ENCODE measurements at places on chromosomes 2 and 18. TPM values are rescaled to one million over a fixed set of nuclear protein-coding genes. Genes with fewer than 3 reads are reported as not detected.

DNA sequence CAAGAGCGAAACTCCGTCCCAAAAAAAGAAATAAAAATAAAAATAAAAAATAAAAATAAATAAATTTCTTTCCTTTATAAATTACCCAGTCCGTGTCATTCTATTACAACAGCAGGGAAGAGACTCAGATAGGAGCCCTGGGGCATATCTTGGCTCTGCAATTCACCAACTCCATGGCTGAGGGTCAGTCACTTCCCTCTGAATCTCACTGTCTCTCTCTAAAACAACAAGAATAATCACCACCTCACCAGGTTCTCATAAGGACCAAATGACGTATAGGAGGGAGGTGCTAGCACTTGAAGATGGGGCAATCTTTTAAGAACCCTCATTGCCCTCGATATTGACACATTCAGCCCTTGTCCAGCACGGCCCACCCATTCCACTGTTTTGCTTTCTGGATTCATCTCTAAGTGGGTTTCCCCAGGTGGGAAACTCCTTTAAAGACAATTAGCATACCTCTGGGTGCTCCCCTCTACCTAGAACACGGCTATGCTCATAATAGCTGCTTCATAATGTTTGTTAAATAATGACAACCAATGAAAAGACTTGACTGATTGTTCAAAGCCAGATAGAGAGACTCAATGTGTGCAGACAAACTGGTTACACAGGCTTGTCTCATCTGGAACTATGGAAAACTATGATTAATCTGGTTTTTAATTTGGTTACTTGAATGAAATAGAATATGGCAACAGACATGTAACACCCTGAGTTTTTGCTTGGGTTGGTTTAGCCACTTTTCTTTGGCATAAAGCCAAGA lies 15.1 kb downstream of the MYCN start:
- H3K27ac ChIP-seq, result no peak overlapping the region
- DNase-seq, result no peak
- H3K4me1 ChIP-seq, result no peaks in the 10 kb centered on the region
- no peaks in the 10 kb centered on the region for H3K36me3 ChIP-seq

The HJURP gene
- polyA plus RNA-seq, result 38.5 TPM

DNA sequence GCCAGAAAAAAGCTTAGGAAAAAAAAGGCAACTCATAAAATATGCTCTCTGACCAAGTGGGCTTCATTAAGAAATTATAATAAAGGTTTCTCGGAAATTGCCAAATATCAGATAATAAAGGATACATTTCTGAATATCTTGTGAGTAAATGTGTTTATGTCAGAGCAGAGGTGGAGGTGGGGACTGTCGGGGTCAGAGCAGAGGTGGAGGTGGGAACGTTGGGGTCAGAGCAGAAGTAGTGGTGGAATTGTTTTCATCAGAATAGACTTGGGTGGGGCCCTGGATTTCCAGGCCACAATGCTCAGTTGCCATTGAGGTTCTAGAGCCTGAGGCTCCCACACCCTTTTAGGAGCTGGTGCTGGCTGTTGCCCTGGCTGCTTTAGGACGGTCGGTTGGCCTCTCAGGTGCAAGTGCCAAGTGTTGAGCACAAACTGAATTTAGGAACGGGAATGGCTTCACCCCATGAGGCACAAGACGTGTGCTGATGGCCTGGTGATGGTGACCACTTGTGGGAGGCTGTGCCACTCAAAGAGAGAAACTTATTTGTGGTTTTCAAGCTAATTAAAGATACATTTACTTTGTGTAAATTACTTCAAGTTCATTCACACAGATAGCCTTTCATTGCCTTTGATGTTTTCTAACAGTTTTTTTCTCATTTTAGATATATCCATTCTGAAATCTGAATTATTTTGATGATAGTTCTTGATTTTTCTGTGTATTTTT lies 131.5 kb downstream of the ATP9B start:
- H3K27ac ChIP-seq, result no peak overlapping the region
- H3K36me3 ChIP-seq, result no peaks in the 10 kb centered on the region
- no peaks in the 10 kb centered on the region for H3K4me1 ChIP-seq
- H3K27me3 ChIP-seq, result no peaks in the 10 kb centered on the region

GRCh38 chr2:172279813-172280212 lies 147.6 kb upstream of the ITGA6 start:
- no peak for DNase-seq
- no peak overlapping the region for H3K27ac ChIP-seq
- H3K36me3 ChIP-seq, result no peaks in the 10 kb centered on the region
- no peak overlapping the region for H3K4me3 ChIP-seq
- peaks cover 31% of the 10 kb centered on the region for H3K4me1 ChIP-seq
- H3K27me3 ChIP-seq, result no peaks in the 10 kb centered on the region
